ENCODE measurements at places on chromosomes 5 and 9. TPM values are rescaled to one million over a fixed set of nuclear protein-coding genes. Genes with fewer than 3 reads are reported as not detected.

Gene ELOVL7
- total RNA-seq: 1.9 TPM

Gene PDE6A
- not detected for total RNA-seq

Gene PCDHA8
- total RNA-seq: 2.1 TPM

Gene ZNF366
- total RNA-seq: 5.7 TPM

Gene UBE2D2
- total RNA-seq: 85.0 TPM

Gene BRD3OS
- total RNA-seq: 13.7 TPM

Gene STK32A
- total RNA-seq: 5.8 TPM

Gene GPR151
- not detected for total RNA-seq

Gene SMIM23
- total RNA-seq: not detected

Gene SECISBP2
- total RNA-seq: 64.6 TPM

Gene SPATA31A1
- not detected for total RNA-seq

Gene TMEM141
- total RNA-seq: 106 TPM

Gene FBP1
- 145 TPM for total RNA-seq
